ENCODE measurements at places on chromosomes 6 and 20.

DNA sequence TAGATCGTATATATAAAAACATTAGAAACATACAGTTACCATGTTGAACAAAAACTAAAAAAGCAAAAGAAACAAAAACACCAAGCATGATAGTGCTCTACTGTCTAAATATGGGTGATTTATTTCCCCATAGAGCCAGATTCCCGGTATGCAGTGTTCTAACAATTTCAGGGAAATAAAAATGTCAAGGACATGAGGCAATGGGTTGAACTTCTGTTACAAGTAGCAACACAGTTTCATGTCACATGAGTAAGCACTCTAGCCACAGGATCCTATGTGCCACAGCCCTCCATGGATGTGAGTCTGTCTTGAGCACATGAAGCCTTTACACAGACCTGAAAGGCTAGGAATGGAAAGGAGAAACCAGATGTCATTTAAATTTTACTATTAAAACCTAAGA, 96.0 kb downstream of the MAP3K5 start:
- no peak for DNase-seq

DNA sequence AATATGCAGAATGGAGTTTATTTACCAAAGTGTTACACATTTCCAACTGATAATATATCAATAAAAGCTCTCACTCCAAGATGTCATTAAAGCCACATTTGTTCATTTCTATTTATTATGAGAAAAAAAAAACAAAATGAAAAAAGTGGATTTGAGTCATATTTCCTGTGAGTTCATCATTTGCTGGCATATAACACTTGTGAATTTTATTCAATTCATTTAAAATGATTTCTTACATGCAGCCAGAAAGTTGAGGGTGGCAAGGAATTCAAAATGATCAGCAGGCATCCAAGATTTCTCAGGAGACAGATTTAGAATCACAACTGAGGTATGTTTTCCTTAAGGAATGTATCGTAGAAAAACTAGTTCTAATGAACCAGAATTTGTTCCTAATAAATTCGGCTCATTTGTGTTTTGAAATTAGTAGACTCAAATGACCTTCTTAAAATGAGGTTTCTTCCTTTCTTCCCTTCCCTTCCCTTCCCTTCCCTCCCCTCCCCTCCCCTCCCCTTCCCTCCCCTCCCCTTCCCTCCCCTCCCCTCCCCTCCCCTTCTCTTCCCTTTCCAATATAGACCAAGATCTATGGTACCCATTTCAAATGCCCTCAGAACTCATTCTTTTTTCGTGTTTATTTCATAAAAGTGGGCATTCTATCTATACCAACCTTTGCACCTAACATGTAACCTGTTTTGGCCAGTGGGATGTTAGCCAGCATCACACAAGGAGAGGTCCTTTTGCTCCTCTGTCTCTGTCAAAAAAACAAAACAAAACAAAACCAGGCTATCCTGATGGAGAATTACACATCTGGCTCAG, 357.9 kb upstream of the TSHZ2 start:
- DNase-seq: no peak

GRCh38 chr6:65546894-65547293, 160.1 kb downstream of the EYS start:
- DNase-seq: no peak

GRCh38 chr20:25046181-25046641, 11.7 kb downstream of the ACSS1 start:
- no peak for DNase-seq

DNA sequence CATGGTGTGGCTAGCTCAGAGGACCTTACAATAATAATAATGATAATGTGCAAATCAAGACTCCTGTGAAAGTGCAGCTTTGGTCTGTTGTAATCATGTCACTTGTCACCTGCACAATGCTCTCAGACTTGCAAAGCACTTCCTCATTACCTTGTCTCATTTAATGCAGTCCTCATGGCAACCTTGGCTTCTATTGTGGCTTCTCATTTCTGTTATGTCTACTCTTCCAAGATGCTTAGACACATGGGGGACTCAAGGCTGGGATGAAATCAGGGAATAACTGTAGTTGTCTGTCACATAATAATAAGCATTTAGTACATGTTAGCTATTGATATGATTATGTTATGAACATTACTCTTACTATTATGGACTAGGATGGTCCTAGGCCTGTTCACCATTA, 484.2 kb downstream of the PTPRT start:
- no peak for DNase-seq

- DNase-seq: no peak
Measured at GRCh38 chr6:113428702-113429101, 428.4 kb upstream of the MARCKS start.

- DNase-seq: no peak
Measured at GRCh38 chr20:31644701-31645100, 7.0 kb downstream of the COX4I2 start.

- no peak for DNase-seq
Measured at GRCh38 chr20:7375905-7376304, 564.4 kb downstream of the HAO1 start.

- no peak for DNase-seq
Measured at GRCh38 chr6:27777614-27778355, 134.4 kb downstream of the OR2B2 start.

GRCh38 chr6:17292600-17293133, 11.5 kb downstream of the RBM24 start:
- no peak for DNase-seq

DNA sequence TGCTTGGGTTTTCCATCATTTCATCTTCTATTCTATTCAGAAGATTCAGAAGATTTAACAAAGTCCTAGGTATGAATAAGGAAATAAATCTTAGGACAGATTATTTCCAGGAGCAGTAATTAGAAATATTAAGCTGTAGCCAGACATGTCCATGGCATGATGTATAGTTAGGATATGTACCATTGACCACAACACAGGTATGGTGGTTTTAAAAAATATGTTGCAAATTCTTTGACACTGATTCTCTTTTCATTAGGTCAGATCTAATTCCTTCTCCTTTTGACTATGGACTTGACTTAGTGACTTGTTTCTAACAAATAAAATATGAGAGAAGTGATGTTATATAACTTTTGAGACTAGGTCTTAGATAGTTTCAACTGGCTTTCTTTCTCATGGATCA, 23.5 kb upstream of the PDE7B start:
- no peak for DNase-seq

DNA sequence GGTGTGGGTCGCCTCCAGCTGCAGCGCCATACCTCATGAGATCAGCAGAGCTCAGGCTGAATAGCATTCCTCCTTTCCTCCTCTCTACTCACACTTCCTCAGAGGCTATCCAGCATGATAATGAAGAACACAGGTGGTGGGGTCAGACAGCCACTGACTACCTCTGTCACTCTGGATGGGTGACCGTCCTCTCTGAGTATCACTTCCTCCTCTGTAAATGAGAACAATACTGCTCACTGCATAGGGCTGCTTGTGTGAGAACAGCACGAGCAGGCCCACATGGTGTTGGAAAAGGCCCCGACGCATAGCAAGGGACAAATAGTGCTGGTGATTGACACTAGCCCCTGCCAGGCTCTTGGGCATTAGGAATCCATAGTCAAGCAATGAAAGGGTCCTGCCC, 239.1 kb downstream of the PRKN start:
- DNase-seq: no peak

- no peak for DNase-seq
Measured at GRCh38 chr6:53646606-53647005, 18.9 kb downstream of the KLHL31 start.

DNA sequence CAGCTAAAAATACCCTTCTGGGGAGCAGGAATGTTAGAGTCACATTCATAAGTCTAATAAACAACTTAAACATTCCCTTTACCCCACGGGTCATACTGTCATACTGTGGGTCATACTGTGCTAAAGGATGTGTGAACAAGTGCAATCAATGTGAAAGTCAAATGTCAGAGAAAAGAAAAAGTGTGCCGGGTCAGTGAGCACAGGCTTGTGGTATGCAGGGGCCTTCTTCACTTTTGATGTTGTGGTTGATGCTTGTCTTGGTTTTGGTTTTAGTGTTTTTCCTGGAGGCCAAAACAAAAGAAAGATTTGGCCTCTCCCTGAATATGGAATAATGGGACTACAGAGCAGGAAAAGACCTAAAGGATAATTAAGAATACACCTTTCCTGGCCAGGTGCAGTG, 267.9 kb upstream of the PLN start:
- DNase-seq: no peak

DNA sequence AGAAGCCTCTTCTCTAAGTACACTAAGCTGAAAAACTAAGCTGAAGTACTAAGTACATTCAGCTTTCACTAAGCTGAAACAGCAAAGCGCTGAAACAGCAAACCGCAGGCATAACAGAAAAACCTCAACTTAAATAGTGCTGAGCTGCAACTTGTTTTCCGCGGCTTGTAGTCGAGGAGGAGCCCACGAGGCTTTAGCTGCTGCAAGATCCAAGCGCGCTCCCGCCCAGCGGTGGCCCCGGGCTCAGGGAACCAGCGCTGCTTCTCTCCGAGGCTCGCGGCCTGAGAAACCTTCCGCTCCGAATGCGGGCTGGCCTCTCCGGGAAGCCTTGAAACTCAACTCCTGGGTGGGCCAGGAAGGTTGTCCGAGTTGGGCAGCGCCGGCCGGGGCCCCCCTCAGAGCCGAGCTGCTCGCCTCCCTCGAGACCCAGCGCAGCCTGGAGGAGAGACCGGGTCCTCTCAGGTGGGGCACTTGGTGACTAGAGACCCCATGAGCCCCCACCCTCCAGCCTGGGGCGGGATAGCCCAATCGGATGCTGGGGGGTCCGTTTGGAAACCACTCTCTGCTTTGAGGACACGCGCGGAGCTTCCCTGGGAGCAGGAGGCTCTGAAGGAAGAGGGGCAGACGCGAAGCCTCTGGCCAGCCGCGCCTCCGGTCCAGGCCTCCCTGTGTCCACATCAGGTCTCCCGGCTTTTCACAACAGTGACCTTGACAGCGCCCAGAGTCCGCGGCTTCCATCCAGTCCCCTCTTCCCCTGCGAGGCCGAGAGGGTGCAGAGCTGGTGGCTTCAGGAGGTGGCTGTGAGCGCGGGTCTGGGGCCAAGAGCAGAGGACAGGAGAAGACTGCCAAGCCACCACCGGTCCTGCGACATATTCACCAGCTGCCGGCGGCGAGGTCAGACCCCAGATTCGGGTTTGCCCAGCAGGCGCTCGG, 38.1 kb upstream of the HLA-E start:
- DNase-seq: no peak

DNA sequence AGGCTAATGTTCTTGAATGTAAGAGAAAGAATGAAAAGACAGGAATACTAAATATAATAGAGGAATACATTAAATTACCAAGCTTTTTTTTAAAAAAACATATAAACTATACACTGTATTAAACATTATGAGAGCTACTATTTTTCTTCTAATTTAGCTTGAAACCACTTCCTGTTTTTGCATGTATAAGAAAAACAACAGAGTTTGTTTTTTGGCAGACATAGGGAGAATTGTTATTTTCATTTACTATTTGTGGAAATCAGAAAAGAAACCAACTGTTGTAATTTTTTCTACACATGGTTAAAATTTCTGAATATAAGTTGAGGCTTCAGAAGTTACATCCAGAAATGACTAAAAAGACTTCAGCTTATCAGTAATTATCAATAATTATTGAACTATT, 991.8 kb upstream of the GJE1 start:
- no peak for DNase-seq

DNA sequence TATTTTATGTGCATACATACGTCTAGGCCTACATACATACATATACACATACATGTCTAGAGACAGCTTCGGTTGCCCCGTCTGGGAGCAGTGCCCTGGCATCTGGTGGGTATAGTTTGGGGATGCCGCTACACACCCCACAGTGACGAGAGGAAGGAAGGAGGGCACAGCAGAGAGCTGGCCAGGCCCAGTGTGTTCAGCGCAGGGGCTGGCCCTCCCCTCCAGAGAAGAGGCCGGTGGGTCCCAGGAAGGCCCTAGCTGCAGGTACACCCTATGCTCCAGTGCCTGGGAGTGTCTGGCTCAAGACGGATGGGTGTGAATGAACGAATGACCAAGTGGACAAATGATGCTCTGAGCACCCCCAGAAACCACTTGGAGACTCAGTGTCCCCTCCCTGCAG, 284.6 kb downstream of the CDH4 start:
- no peak for DNase-seq

- no peak for DNase-seq
Measured at GRCh38 chr20:17495826-17496225, 35.4 kb downstream of the BFSP1 start.

DNA sequence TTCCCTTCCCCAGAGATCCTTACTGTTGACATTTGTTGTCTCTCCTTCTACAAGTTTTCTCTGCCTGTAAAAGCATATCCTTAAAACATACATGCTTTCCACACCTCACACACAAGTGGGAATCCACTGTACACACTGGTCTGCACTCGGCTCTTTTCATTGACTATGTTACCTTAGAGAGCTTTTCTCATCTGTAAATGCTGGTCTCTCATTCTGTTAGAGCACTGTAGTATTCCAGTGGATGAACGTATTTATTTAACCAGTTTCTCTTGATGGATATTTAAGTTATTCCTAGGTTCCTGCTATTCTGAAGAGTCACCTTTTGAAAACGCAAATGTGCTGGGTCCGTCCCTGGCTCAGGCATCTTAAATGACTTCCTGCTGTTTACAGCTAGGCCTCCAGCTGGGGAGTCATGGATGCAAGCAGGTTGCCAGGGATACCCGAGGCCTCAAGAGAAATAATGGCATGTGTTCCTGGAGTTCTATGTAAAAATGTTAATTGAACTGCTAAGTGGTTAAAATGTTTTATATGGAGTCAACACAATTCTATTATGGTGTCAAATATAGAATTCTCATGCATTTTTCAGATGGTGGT, 61.1 kb upstream of the TGM3 start:
- no peak for DNase-seq

- DNase-seq: peak; percentile 44
Measured at GRCh38 chr6:30884521-30885480, 482 bp downstream of the DDR1 start.

- no peak for DNase-seq
Measured at GRCh38 chr20:25318471-25319240, 70.8 kb downstream of the PYGB start.

DNA sequence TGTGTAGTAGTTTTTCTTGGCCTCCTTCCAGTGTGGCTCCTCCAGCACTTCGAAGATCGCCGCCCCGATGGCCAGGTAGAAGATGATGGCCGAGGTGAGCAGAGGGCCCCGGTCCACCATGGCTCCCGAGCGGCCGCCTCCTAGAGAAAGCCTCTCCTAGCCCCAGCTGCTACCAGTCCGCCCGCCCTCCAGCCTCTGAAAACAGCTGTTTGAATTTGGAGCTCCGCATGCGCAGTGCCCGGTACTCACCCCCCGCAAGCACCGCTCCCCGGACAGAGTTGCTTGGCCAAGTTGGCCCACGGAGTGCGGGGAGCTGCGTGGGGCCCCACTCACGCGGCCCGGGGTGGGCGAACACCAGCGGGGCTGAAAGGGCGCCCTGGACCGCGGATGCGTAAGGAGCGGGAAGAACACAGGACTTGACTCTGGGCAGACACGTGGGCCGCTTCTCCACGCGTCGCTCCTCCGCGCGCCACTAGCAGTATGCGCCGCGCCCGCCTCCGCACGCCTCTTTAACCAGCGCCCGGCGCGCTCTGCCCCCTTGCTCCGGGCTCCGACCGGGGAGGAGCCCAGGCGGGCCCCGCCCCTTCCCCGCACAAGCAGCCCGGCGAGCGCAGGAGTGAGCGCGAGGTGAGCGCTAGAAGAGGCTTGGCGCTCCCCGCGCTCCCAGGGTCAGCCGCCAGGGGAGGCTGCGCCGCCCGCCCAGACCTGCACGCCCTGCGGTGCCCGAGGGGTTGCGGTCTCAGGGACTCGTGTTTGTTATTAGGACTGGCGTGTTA, at the start of gene KCNK5:
TSS of gene KCNK5 (minus strand) at position 484 of the 776 bp plus-strand sequence. CDS start at position 120, 364 bp downstream.
- DNase-seq: peak; percentile 69

- no peak for DNase-seq
Measured at GRCh38 chr6:24004659-24005058, 121.4 kb upstream of the NRSN1 start.
